Suppressor macrophage treated with lipopolysaccharide for 1 hour (primary cell): ENCODE measurements at places on chromosomes 4 and X.
A peak's percentile ranks its signal among the peaks of the same experiment; 100 is the strongest.

GRCh38 chr4:183758061-183758757 lies 99.1 kb downstream of the TRAPPC11 start:
- no peak for DNase-seq

DNA sequence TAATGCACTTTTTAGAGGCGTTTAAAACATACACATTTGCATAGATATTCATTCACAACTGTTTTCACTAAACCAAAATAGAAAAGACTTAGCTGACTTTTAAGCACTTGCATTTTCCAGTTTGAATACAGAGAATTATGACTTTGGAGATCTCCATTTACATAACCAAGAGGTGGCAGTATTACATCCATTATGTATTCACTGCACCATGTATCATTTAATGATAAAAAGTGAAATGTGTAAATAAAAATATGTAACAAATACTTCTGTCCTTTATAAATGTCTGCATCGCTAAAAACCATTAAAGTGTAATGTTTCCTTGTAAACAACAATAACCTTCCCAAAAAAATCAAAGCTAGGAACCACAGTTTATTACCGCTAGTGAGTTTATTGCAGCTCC lies 413.2 kb downstream of the FGF13 start:
- no peak for DNase-seq

DNA sequence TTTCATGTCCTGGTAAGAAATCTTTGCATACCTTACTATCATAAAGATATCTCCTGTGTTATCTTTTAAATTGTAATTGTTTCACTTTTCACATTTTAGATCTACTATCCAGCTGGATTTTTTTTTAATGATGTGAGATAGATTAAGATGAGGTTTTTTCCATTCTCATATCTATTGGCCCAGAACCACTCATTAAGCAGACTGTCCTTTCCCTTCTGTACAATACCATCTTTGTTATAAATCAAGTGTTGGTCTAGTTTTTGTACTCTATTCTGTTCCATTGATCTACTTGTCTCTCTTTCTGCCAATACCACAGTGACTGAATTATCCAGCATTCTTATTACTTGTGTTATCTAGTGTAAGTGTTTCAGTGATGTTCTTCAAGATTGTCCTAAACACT lies 131.6 kb upstream of the TRIM2 start:
- no peak for DNase-seq

DNA sequence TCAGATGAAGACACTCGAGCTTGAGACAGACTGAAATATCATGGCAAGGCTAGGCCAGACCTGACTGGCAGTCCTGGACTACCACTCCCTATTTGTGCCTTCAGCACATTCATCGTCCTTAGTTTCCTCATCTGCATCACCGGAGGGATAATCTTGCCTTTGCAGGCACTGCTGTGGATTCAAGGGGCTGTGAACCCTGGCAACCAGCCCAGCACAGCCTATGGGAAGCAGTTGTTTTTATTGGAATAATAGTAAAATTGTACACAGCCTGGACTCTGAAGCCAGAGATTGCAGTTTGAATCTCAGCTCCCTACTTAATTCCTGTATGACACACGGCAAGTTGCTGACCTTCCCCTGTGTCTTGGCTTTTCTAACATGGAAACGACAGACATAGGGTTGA lies 161.0 kb downstream of the NSUN7 start:
- DNase-seq = no peak

DNA sequence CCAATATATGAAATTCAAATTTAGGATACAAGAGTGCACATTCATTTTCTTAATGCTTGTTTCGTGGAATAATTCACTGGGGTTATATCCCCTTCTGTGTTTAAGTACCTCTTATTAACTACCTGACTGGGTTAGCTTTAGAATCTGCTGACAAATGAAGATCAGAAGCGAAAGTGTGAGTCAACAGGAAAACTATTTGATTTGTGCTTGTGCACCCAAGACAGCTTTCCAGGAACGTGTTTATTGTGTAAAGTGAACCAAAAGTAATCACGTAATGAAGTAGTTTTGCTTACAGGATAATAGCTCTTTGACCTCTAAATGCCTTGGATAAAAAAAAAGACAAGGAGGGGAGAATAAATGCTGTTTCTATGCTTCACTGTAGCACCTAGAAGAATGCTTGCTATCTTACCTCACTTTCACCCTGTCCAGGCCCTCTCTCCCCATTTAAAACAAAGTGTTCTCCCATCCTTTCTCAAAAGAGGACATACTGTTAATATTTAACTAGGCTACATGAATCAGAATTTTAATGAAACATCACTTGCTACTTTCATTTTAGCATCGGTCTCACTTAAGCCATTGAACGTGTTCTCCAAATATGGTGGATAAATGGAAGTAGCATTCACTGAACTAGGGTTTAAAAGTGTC lies 141.9 kb downstream of the THOC2 start:
- DNase-seq = no peak

GRCh38 chr4:101415962-101416361 lies 68.6 kb upstream of the PPP3CA start:
- no peak for DNase-seq

GRCh38 chr4:42816189-42816879 lies 76.2 kb upstream of the GRXCR1 start:
- peak; percentile 0 for DNase-seq

DNA sequence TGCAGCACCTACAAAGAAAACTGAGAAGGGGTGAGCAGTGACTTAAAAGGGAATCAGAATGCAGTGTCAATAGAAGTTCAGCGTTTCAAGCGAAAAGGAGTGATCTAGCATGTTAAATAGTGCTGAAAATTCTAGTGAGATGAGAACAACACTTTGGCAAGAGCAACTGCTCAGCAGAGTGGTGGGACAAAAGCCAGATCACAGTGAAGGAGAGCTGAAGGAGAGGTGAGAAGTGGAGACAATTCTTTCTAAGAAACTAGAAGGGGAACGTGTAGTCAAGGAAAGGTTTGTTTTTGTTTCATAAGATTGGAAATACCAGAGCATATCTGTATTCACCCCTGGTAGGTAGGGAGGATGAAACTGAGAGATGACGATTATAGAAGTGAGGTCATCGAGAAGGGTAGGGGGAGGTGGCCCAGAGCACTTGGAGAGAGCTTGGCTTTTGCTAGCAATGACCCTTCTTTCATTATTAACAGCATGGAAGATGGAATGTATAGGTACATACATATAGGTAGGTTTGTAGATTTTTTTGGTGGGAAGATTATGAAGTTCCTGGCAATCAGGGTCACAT lies 33.7 kb downstream of the SRPX2 start:
- DNase-seq = no peak

GRCh38 chrX:288561-288991 lies 7.4 kb downstream of the PLCXD1 start:
- no peak for DNase-seq

DNA sequence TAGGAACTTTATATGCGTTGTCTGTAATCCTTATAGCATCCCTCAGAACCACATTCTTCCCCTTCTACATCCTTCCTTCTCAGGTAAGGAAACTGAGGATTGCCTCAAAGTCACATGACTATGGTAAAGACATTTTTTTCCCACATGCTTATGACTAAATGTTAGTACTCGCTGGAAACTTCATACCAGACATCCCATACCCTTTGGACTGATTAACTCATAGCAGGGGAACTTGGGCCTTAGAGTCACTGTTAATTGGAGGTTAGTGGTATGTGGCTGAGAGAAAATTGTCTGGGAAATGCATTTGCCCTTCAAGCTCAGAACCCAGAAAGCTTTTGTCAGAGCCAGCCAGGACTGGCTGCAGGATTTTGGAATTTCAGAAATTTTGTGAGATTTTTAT lies 155.0 kb downstream of the RELL1 start:
- DNase-seq = no peak

DNA sequence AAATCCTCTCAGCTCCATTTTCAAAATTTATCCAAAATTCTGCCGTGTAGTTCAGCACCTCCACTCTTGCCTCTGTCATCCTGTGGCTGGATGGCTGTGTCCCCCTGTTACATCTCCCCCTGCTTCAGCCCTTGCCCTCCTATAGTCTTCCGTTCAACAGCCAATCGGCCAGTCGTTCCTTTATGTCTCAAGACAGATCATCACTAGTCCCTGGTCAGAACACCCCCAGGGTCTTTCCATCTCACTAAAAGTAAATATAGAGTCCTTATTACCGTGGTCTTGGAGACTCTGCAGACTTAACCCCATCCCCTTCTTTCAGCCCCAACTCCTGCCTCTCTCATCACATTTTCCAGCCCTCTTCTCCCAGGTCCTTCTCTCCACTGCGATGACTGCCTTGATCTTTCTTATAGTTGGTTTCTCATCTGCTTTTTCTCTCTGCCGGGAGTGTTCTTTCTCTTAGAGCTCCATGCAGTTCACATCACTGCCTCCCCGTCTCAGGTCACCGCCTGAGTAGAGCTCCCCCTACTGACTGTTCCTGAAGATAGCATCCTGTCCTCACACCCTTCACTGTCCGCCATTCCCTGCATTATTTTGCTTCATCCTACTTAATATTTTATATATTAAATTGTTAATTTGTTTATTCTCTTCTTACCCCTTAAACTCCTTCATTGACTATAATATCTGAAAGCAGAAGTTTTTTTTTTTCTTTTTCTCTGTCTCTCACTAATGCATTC lies 736.9 kb upstream of the MAGEB2 start:
- DNase-seq = peak; percentile 27

- DNase-seq = no peak
These were observed 11.3 kb upstream of the APLN start for GRCh38 chrX:129665916-129666644.

DNA sequence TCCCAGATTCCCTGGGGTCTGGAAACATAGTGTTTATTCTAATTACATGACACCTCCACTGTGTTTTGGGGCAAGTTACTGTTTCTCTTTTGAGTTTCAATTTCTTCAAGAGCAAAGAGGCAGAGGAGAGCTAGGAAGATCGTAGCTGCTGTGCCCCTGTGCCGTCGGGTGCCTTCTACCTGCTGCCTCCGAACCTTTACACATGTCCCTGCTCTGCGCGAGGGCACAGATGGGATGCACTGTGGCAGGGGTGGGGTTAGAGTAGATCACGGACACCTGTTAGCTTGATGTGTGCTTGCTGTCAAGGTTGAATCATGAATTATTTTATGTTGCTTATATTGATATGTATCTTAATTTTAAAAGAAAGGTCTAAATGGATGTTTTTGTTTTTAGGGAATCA lies 71.1 kb upstream of the MSANTD1 start:
- no peak for DNase-seq

DNA sequence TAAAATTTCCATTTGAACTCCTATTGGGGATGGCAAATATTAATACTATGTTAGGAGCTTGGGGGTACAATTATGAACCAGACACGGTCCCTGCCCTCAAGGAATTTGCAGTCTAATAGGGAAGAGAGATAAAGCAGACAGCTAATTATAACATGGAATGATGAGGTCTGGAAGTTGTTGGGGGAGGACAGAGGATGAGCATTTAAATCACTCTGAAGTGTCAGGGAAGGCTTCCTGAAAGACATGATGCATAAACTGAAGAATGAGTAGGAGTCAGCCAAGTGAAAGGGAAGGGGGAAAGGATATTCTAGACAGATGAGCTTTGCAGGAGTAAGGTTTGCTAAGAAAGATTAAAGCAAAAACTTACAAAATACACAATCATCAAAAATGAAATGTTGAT lies 15.9 kb downstream of the PLAC1 start:
- DNase-seq = no peak

- no peak for DNase-seq
These were observed 327.8 kb downstream of the ARHGAP10 start for GRCh38 chr4:148059617-148060180.
